ENCODE measurements at places on chromosomes 6 and 20. TPM values are rescaled to one million over a fixed set of nuclear protein-coding genes. Genes with fewer than 3 reads are reported as not detected.

GRCh38 chr6:14781772-14782525 is 463.9 kb upstream of the JARID2 start:
- no peak for DNase-seq
- H3K4me1 ChIP-seq, result no peaks in the 10 kb centered on the region
- H3K36me3 ChIP-seq, result no peaks in the 10 kb centered on the region
- H3K27me3 ChIP-seq, result no peaks in the 10 kb centered on the region
- no peak overlapping the region for H3K4me3 ChIP-seq
- no peak overlapping the region for H3K27ac ChIP-seq

DNA sequence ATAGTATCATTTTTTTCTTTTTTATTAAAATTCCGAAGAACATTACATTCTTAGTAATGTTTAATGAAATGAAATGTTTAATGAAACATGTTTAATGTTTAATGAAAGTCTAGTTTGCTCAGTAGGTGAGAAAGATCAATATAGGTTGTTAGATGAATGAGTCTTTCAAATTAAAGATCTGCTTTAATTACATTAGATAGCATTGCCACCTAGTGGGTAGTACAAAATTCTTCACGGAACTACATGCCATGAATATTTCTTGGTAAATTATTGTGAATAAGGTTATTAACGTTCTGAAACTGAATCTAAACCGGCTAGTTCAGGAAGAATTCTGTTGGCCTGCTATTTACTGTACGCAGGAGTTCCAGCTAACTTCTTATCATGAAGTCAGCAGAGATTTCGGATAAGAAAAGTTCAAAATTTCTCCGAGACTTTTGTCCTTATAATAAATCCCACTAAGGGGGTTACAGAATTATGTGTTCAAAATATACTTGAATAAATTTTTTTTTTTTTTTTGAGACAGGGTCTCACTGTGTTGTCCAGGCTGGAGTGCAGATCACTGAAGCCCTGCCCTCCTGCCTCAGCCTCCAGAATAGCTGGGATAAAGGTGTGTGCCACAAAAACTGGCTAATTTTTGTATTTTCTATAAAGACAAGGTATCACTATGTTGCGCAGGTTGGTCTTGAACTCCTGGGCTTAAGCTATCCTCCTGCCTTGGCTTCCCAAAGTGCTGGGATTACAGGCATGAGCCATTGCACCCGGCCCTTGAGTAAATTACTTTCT is 7.9 kb upstream of the GMNN start:
- no peak overlapping the region for H3K4me3 ChIP-seq
- no peaks in the 10 kb centered on the region for H3K4me1 ChIP-seq
- no peak overlapping the region for H3K27ac ChIP-seq
- H3K27me3 ChIP-seq, result no peaks in the 10 kb centered on the region

DNA sequence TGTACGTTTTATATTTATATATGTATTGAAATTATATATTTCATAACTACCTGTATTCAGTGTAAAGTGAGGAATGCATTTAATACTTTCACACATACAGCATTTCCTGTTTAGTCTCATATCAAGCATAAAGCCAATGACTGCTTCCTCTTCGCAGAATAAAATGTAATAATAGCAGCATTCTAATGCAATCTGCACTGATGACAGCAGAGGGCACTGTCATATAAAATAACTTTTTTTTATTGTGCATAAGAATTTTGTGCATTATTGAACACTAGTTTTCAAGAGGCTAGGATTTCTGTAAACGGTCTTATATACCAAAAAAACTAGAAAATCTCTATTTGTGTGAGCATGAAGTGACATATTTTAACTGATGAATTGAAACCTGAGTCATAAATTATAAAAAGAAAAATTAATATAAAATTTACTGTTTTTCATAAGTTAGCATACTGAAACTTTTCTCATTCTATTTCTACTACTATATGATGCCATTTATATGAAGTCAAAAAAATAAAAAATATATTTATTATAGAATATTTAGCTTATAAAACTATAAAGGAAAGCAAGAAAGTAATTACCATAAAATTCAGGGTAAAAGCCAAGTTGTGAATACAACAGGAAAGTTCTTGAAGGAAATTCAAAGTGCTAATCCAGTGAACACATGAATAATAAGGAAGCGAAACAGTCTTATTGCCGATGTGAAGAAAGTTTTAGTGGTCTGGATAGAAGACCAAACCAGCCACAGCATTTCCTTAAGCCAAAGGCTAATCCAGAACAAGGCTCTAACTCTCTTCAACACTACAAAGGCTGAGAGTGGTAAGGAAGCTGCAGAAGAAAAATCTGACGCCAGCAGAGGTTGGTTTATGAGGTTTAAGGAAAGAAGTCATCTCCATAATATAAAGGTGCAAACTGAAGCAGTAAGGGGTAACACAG is 36.3 kb downstream of the RNF146 start:
- H3K27ac ChIP-seq, result no peak overlapping the region
- DNase-seq, result no peak
- H3K36me3 ChIP-seq, result no peaks in the 10 kb centered on the region
- peaks cover 9% of the 10 kb centered on the region for H3K4me1 ChIP-seq
- H3K27me3 ChIP-seq, result no peaks in the 10 kb centered on the region
- no peak overlapping the region for H3K4me3 ChIP-seq

- H3K27ac ChIP-seq, result no peak overlapping the region
- H3K4me1 ChIP-seq, result no peaks in the 10 kb centered on the region
- no peaks in the 10 kb centered on the region for H3K27me3 ChIP-seq
- no peaks in the 10 kb centered on the region for H3K36me3 ChIP-seq
- no peak overlapping the region for H3K4me3 ChIP-seq
Observed at GRCh38 chr6:141056945-141057625, 1075.6 kb upstream of the GJE1 start.

- H3K27ac ChIP-seq, result no peak overlapping the region
- H3K4me3 ChIP-seq, result no peak overlapping the region
- H3K4me1 ChIP-seq, result no peaks in the 10 kb centered on the region
- no peak for DNase-seq
Observed at GRCh38 chr20:9185511-9185910, 116.6 kb downstream of the PLCB4 start.

DNA sequence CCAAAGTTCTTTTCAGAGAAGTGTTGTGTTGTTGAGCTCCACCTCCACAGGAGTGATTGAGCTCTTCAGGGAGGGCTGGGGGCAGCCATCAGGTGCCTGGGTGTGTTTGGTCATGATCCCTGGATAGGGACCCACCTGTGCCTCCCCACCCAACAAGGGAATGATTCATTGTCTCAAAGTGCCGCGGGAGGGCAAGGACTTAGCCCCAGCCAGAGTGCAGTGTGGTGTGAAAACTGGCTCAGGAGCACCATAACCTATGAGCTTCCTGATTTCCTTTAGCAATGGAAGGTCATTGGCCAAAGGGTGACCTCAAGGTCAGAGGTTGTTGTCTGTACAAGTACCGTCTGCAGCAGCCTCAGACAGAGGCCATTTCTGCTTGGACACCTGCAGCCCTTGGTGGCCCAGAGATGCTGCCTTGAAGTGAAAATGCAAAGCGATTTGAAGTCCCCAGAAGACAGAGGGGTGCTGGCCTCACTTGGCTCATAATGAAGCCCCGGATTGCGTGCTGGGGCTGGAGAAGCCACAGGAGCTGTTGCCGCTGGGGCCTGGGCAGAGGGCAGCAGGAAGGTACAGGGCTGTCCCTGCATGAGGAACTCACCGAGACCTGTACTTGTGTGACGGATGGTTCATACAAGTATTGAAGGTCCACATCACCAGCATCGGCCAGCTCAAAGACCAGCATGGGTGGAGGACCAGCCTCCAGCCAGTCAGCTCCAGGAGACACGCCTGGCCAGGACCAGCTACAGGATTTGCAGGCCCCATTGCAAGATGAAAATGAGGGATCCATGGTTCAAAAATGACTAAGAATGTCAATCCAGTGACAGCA is 100.6 kb upstream of the DUSP22 start:
- no peak overlapping the region for H3K27ac ChIP-seq
- H3K4me3 ChIP-seq, result no peak overlapping the region
- DNase-seq, result no peak
- peaks cover 13% of the 10 kb centered on the region for H3K4me1 ChIP-seq
- no peaks in the 10 kb centered on the region for H3K27me3 ChIP-seq
- H3K36me3 ChIP-seq, result no peaks in the 10 kb centered on the region

DEFB124 gene
- total RNA-seq, result not detected

TXNDC5 gene
- 29.9 TPM for total RNA-seq
